ENCODE measurements at places on chromosomes 2 and 18.

- DNase-seq, result no peak
Measured at GRCh38 chr2:38218995-38219394, 143.0 kb upstream of the CYP1B1 start.

DNA sequence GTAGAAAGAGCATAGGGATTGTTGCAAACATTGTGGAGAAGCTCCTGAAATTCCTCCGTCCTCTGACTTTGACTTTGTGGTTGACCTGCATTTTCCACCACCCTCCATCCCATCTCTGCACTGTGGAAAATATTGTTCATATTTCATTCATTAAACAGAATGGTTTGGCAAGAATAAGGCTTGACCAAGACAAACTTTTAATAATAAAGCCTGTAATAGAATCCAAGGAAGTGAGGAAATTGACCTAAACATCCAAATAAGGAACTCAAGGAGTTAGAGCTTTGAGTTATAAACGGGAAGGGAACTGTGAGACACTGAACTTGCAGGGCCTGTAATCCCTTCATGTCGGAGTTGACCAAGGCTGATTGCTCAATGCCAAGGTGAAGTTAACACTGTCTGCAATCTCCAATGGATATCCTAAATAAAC lies 115.2 kb downstream of the GFPT1 start:
- DNase-seq, result no peak

DNA sequence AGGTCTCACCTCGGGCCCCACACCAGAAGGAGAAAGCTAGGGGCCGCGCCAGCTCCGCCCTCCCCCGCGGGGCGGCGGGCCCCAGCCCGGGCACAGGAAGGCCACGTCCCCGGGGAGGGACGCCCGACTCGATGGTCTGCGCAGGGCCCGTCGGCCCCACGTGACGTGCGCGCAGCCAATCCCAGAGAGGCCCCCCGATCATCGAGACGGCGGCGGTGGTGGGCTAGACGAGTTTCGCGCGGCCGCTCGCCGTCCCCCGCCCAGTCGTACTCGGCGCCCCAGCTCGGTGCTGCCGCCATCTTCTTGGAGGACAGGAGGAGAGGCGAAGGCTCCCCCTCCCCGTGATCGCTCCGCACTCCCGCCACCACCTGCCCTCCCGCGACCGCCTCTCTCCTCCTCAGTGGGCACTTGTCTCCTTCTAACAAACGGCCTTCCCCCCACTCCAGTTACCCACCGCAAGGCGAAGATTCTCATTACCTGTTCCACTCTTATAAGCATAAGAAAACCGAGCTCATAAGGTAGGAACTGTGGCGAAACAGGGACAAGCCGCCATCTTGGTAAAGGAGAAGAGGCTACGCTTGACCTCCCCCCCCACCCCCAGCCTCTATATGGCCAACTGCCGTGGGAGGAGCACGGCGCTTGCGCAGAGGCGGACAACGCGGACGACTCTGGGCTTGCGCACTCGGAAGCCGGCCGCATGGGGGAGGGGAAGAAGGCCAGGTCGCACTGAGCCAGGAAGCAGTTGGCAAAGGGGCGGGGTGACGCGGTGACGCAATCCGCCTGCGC lies at the start of gene HDLBP:
Gene HDLBP (minus strand): TSS at position 580 of the 786 bp plus-strand sequence. CDS start 48,803 bp downstream, outside the sequence.
- DNase-seq, result peak; percentile 97

- no peak for DNase-seq
Measured at GRCh38 chr2:239402666-239403065, 1.8 kb upstream of the HDAC4 start.

DNA sequence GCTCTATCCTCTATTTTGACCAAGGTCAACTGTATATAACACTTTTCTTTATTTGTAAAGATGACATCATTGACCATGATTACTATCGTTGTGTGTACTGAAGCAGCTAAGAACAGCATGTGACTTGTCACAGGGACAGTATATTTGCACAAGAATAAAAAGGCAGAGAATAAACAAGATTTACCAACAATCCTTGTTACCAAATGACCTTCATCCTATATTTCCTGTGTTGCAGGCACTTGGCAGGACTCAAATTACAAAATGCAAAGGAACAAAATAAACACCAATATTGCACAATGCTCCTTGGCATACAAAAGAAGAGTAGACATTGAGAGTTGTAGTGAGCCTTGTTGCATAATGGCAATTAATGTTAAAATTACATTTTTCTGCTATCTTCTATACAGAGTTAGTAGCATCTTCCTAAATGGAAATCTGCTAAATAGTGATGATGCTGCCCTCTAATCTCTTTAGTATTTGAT lies 61.8 kb downstream of the RFTN2 start:
- no peak for DNase-seq

DNA sequence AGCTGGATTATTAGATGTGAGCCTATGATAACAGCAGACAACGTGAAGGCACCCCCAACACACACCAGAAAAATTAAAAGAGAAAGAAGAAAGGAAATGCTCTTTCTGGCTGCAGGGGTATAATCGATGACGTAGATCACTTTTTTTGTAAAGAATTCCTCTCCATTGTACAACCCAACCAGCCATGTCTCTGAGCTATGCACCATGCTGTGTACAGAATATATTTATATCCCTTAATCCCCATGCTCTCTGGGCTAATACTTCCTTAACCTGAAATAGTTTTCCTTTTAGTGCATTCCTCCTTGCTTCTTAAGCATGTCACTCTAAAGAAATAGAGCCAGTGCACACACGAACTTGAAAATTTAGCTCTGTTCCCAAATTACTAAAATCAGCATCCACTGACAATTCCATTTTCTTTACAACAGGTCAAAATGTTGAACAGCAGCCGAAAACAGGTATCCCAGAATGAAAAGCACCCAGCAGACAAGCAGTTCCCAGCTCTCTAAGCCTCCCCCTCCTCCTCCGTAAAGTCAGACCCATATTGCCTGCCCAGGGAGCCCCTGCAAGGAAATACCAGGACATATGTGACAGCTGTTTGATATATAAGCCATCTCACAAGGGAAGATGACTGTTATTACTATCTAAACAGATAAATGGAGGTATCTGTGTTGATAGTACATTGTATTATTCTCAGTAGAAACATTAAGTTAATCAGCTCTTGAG lies 247.4 kb upstream of the RAB6C start:
- no peak for DNase-seq

DNA sequence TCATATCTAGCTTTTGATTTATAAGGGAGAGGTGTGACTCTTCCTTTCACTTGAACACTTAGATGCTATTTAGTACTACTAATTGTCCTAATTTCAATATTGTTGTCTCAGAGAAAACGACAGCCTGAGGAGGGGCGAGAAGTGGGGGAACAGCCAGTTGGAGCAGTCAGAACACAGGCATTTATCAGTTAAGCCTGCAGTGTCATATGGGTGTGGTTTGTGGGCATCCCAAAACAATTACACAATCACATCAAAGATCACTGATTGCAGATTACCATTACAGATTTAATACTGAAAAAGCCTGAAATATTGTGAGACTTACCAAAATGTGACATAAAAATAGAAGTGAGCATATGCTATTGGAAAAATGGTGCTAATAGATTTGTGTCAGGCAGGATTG lies 15.8 kb downstream of the TMEM131 start:
- DNase-seq, result no peak

DNA sequence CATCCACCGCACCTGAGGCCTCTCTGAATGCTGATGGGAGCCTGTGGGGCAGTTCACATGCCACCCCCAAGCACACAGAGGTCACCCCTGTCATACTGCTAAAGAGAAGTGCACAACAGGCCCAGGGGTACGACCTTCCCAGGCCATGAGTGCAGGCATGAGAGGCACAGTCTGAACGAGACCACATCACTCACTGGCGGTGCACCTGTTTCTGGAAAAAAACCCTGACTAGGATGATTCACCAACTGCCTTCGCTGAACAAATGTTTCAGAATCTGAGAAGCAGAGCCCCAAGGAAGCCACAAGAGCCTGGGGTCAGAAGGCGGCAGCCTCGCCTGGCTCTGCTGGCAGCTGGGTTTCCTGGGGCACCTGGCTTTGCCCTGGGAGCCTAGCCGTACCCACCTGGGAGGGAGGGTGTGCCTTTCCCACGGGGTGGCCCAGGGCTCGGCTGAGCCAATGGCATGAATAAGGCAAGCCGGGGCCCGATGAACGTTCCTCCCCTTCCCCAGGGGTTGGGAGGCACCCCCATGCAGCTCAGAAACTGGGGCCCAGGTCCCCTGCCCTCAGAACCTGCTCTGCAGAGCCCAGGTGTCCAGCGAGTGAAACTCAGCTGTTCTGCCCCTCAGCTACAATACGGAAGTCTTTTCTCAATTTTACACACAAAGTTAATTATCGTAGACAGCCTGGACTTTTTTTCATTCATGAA lies 73.8 kb downstream of the HDAC4 start:
- no peak for DNase-seq

DNA sequence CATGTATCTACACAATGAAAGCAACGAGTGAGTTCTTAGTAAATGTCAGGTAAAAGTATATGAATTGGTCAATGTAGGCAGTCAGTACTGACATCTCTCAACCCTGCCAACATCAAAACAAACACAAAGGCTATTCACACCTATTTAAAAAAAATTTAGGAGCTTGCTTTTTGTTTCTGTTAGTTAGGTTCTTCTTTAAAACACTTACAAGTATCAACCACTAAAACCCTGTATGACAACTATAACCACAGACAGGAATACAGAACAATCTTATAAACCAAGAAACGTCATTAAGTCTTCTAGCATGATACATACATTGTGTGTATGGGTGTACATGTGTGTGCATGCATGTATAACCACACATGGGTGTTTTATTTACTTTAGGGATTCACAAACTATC lies 131.0 kb downstream of the TCF4 start:
- no peak for DNase-seq

- peak; percentile 42 for DNase-seq
Measured at GRCh38 chr2:231161877-231162329, 36.5 kb upstream of the ARMC9 start.

DNA sequence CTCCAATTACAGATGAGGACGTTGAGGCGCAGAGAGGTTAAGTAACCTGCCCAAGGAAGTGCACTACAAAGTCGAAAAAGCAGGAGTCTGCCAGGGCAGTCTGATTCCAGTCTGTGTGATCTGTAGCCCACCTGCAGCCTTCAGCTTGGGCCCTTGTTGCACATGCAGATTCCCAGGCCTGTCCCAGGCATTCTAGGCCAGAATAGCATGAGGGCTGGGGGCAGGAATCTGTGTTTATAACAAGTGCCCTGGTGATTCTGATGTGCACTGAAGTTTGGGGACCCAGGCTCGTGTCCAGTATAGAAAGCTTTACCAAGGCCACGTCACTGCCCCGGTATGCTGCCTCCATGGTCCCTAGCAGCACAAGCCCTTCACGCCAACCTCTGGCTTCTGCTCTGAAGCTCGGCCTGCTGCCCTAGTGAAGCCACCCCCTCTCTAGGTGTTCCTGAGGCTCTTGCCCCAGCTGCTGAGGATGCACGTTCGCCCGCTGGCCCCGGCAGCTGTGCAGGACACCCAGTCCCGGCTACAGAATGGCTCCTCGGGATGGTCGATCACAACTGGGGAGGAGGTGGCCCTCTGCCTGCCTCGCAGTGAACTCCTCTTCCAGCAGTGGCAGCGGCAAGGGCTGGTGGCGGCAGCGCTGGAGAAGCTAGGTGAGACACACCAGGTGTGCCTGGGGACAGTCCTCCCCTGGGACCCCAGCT lies 4.6 kb downstream of the CHRNG start:
- DNase-seq, result no peak

- DNase-seq, result no peak
Measured at GRCh38 chr18:77133051-77133834, 660 bp upstream of the MBP start.

GRCh38 chr2:239758279-239758877 lies 266.8 kb downstream of the NDUFA10 start:
- peak; percentile 31 for DNase-seq

GRCh38 chr2:25252291-25253152 lies 84.1 kb upstream of the POMC start:
- peak; percentile 37 for DNase-seq

DNA sequence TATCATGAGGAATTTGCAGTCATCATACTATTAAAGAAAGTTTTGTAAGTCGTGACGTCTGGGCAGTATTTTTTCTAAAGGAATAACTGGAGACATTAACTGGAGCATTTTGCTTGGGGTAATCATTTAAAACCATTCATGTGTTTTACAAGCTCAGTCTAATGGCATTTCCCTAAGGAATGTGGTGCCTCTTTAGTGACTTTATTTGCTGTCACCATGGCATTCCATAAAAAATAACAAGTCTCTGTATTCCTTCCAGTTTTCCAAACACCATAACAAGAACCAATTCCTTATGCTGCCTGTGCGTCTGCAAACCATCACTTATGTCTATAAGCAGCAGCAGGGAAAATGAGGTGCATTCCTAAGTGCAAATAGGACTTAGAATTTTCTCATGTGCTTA lies 82.8 kb downstream of the EPB41L3 start:
- DNase-seq, result no peak

DNA sequence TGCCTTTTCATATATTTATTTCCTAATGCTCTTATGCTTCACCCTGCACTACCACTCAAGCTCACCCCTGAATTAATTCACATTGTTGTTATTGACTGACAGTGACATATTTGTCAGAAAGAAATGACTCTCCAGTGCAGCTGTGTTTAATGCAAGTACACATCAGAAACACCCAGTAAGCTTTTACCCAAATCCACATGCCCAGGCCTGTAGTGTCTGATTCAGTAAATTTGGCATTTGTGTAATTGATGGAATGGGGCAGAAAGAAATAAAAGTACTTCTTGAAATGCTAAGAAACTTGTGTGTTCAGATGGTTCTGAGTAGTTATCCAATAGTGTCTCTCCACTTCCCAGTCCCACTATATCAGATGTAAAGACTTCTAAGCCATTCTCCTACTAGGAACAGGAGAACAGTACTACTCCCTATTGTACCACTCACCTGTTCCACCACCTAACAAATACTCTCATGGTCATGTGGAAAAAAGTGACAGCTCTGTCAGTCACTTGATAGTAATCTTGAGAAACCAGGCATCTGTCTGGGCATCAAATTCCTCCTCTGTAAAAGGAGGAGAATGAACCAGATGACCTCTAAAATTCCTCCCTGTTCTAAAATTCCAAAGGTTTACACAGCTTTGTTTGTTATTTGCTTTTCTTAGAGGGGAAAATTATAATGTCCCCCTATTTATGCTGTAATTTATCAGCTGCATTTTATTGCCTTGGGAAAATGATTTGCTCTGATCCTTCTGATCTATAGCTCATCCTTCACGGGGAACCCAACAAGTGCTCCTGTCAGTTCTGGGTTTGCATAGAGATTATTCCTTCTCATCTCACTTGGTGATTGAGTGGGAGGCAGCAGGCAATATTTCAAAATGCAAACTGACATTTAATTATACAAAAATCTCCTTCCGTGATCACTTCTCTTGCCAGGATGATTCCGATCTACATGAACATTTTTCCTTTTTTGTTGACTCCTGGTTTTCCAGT lies 70.9 kb downstream of the ZNF385B start:
- DNase-seq, result no peak

- no peak for DNase-seq
Measured at GRCh38 chr2:260507-261161, 3.2 kb downstream of the SH3YL1 start.

- DNase-seq, result no peak
Measured at GRCh38 chr2:111634050-111634794, 249.8 kb downstream of the ANAPC1 start.

- no peak for DNase-seq
Measured at GRCh38 chr2:11651856-11652548, 18.0 kb downstream of the NTSR2 start.

Measured in T1000 (cell line).